ENCODE measurements at places on chromosomes 7 and 10. TPM values are rescaled to one million over a fixed set of nuclear protein-coding genes. Genes with fewer than 3 reads are reported as not detected.
A peak's percentile ranks its signal among the peaks of the same experiment; 100 is the strongest.

DNA sequence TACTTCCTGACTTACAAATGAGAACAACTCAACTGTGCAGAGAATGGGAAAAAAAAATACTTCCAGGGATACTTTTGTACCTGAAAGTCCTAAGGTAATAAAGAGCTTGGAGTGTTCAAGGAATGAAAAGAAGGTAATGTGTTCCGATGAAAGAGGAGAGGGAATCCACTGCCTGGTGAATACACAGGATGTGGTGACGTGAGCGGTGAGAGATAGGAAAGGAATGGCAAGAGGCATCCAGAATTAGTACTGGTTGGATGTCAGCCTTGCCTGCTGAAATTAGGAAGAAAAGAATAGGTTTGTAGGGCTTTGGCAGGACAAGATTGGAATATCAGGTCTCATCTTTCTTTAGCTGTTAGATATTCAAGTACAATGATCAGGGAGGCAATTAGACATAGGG is 347.7 kb downstream of the POM121L12 start:
- no peak for DNase-seq
- H3K4me1 ChIP-seq, result no peaks in the 10 kb centered on the region
- no peak overlapping the region for H3K4me3 ChIP-seq
- no peak overlapping the region for H3K27ac ChIP-seq
- H3K27me3 ChIP-seq, result no peaks in the 10 kb centered on the region
- H3K36me3 ChIP-seq, result no peaks in the 10 kb centered on the region

DNA sequence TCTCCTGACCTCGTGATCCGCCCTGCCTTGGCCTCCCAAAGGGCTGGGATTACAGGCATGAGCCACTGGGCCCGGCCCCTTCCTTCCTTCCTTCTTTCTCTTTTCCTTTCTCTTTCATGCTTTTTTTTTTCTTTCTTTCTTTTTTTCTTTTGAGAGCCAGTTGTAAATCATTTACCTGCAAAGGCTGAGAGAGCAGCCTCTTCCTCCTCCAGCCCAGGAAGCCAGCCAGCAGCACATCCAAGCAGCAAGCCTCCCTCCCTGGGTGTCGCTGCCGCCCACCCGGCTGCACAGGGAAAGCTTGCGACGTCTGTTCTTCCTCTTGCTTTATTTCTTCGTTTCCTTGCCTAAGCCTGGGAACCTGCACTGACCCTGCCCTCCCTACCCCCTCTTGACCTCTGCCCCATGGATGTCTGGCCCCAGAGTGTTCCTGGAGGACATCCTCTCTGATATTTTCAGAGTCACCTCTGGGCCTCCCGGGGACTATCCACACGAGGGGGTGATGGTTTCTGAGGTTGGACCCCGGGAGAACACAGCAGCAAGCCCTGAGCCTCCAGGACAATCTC is 62.8 kb upstream of the MYL10 start:
- H3K27ac ChIP-seq, result no peak overlapping the region
- no peaks in the 10 kb centered on the region for H3K36me3 ChIP-seq
- H3K4me3 ChIP-seq, result no peak overlapping the region
- H3K4me1 ChIP-seq, result peaks cover 7% of the 10 kb centered on the region

DNA sequence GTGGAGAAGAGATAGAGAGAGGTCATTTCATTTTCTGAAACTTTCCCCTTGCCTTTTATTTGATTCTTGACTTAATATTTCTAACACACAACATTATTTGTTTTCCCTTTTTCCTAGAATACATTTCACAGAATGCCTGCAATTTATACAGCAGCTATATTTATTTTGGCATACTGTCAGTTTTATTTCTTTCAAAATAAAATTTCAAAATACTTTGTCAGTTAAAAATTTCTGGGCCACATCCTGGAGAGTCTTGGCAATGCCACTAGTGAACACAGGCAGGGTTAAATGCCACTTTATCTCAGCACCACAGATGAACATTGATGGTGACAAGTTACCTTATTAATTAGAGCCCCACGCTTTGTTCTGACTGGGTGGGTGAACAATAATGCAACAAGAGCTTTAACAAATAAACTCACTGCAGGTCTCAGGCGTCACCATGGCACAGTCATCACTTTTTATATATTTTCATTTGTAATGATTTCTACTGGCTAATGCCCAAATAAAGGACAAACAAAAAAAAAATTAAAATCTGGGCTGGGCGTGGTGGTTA is 494.0 kb downstream of the KIF20B start:
- H3K27me3 ChIP-seq, result no peaks in the 10 kb centered on the region
- H3K27ac ChIP-seq, result no peak overlapping the region
- no peak for DNase-seq
- H3K4me3 ChIP-seq, result no peak overlapping the region
- H3K4me1 ChIP-seq, result no peaks in the 10 kb centered on the region

GRCh38 chr7:30714129-30714528 is 31.9 kb upstream of the CRHR2 start:
- no peaks in the 10 kb centered on the region for H3K27me3 ChIP-seq
- H3K27ac ChIP-seq, result no peak overlapping the region
- peaks cover 17% of the 10 kb centered on the region for H3K36me3 ChIP-seq
- no peak for DNase-seq

GRCh38 chr10:4028854-4029583 is 244.0 kb upstream of the KLF6 start:
- no peaks in the 10 kb centered on the region for H3K36me3 ChIP-seq
- H3K4me1 ChIP-seq, result peaks cover 31% of the 10 kb centered on the region

CRYGN gene
- total RNA-seq, result 0.35 TPM

SEMA3E gene
- total RNA-seq, result not detected

HOXA2 gene
- not detected for total RNA-seq

DNA sequence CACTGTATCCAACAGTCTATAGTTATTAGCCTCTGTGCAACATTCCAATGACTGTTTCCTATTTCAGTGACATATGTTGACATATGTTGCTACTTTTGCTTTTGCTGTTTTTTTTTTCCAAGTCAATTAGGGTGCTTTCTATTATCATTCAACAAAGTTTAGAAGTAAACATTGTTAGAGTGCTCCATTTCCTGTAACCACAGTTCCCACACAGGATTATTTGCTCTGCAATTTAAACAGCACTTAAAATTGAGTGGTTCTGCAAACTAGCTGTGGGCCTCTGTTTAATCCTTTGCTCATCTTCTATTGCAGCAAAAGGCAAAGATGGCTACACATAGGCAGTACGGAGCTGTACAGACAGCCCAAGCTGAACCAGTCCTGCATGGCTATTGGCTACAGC is 46.5 kb upstream of the PTN start:
- no peaks in the 10 kb centered on the region for H3K36me3 ChIP-seq
- no peak overlapping the region for H3K4me3 ChIP-seq
- no peaks in the 10 kb centered on the region for H3K27me3 ChIP-seq
- no peaks in the 10 kb centered on the region for H3K4me1 ChIP-seq

PRR15 gene
- not detected for total RNA-seq

DNA sequence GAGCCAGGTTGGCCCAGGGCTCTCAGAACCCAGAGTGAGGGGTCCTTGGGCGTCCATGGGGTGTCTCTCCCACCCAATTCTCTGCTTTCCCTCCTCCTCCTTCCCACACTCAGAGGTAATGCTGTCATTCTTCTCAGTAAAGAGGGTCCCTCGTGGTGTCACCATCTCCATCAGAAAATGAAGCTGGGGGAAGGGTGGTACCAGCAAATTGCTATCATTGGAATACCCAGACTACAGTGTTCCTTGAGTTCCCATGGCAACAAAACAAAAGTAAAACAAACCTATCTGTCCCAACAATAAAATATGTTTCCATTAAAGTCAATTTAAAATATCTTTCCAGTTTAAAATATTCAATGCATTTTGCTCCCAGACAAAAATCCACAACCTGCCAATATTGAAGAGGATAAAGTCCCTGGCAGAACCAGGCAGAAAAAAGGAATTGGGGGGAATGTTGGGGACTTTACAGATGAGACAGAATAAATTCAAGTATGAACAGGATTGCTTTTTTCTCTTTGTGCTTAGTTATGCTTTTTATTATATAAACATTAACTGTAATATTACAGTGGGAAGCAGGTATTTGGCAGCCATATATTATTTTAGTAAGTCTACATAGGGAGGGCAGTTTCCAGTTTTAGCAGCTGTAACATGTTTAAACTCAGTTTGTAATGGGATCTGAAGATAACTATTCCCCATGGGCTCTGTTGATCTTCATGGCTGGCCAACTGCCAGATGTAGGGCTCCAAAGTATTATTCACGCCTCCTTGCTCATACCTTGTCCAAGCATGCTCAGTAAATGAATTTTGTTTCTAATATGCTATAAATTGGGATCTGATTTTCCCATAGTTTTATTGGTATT is 182.1 kb downstream of the ARID5B start:
- peaks cover 86% of the 10 kb centered on the region for H3K36me3 ChIP-seq
- H3K4me1 ChIP-seq, result peaks cover 81% of the 10 kb centered on the region
- H3K4me3 ChIP-seq, result peak overlapping the region; percentile 61
- DNase-seq, result no peak

CALCR gene
- total RNA-seq, result not detected

DNA sequence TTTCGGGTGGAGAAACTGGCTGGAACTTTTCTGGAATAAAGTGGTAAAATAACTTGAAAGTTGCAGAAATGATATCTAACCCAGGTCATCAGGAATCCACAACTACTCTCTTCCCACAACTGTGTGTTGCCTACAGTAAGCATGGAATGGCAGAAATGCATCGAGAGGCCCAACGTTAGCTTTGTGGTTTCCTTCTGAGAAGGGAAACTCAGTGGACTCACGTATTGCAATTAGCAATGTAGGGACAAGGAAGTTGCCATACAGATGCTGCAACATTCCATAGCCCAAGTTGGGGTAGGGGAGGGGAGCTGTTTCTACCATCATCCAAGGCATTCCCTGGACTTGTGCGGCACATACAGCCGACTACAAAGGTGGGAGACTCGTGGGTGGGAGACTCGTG is 1.9 kb downstream of the PON1 start:
- no peak for DNase-seq
- no peak overlapping the region for H3K27ac ChIP-seq
- peaks cover 9% of the 10 kb centered on the region for H3K27me3 ChIP-seq
- no peaks in the 10 kb centered on the region for H3K36me3 ChIP-seq
- no peaks in the 10 kb centered on the region for H3K4me1 ChIP-seq
- H3K4me3 ChIP-seq, result no peak overlapping the region

- H3K4me1 ChIP-seq, result peaks cover 43% of the 10 kb centered on the region
- H3K4me3 ChIP-seq, result no peak overlapping the region
- H3K36me3 ChIP-seq, result peaks cover 15% of the 10 kb centered on the region
- H3K27ac ChIP-seq, result no peak overlapping the region
- DNase-seq, result no peak
- H3K27me3 ChIP-seq, result no peaks in the 10 kb centered on the region
These were observed 147.9 kb downstream of the PFKFB3 start for GRCh38 chr10:6350609-6351008.

- H3K4me3 ChIP-seq, result no peak overlapping the region
- no peak for DNase-seq
- no peaks in the 10 kb centered on the region for H3K4me1 ChIP-seq
- H3K36me3 ChIP-seq, result no peaks in the 10 kb centered on the region
These were observed 170.3 kb downstream of the PAXIP1 start for GRCh38 chr7:154832557-154833138.

GRCh38 chr7:26443751-26444150 is 152.1 kb downstream of the SNX10 start:
- no peaks in the 10 kb centered on the region for H3K36me3 ChIP-seq
- H3K27ac ChIP-seq, result no peak overlapping the region
- DNase-seq, result no peak
- no peak overlapping the region for H3K4me3 ChIP-seq
- H3K4me1 ChIP-seq, result no peaks in the 10 kb centered on the region

ANXA8 gene
- 0.78 TPM for total RNA-seq

DNA sequence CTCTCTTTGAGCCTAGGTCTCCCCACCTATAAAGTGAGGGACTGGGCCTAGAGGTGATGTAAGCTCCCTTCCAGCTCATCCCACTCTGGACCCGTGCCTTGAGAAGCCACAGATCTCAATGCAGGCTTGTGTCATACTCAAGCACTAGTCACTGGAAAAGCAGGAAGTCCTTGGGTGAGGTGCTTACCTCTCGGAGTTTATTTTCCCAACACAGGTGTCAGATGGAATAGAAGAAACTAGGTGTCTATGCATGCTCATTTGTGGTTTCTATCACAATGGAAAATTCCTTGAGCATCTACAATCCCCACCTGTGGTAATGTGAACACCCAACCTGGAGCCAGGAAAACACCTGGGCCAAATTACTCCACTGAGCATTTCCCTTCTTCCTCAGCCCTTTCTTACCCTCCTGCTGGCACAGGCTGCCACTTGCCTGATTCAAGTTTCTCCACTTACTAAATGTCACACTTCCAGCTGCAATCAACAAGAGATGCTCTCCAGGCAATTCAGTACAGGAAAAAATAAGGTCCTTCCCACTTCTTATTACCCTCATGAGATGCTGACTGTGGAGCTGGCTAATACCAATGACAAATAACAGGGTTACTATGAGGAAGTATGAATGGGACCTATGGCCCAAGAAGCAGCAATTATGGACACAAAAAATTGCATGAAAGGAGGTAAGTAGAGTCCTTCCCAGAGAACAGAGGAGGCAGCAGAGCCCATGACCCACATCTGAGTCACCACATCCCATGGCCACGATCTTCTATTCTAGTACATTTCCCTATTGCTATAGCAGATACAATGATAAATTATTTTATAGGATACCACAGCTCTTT is 13.1 kb downstream of the LSM5 start:
- H3K27ac ChIP-seq, result no peak overlapping the region
- no peaks in the 10 kb centered on the region for H3K36me3 ChIP-seq
- H3K27me3 ChIP-seq, result no peaks in the 10 kb centered on the region
- no peaks in the 10 kb centered on the region for H3K4me1 ChIP-seq
- H3K4me3 ChIP-seq, result no peak overlapping the region

SLC39A12 gene
- total RNA-seq, result not detected

C1QL3 gene
- 0.08 TPM for total RNA-seq

- no peak for DNase-seq
- H3K4me3 ChIP-seq, result no peak overlapping the region
- H3K27me3 ChIP-seq, result no peaks in the 10 kb centered on the region
- no peaks in the 10 kb centered on the region for H3K4me1 ChIP-seq
These were observed 885.0 kb upstream of the LRRN3 start for GRCh38 chr7:110205899-110206298.

DNA sequence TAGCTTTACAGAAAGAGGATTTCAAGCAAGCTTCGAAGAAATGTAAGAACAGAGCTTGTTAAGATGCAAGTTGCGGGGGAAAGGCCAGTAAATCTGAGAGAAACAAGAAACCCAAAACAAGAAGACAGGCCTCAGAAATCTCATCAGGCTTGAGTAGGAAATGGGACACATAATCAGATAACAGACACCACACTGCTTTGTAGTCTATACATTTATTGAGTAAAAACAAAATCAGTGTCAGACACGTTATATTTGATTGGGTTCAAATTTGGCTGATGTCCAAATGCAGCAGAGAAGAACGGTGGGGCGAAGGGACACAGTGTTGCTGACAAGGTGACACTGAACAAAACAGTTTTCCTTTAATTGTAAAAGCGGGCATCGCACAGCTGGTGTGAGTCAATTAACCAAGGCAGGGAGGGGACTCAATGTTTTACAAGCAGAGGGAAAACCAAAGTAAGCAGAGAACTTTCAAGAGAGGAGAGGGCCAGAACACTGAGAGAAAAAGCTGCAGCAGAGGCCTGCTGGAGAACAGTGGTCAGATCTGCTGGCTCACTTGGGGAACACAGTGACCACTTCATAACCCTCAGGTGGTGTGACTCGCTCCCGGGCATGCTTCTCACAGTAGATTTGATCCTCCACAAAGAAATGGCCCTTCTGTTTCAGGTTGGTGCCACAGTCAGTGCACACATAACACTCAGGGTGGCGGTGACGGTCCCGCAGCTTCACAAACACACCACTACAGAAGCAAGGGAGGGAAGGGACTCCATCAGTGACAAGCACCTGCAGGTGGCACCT is 43.5 kb downstream of the ACSM6 start:
- H3K27me3 ChIP-seq, result peaks cover 3% of the 10 kb centered on the region
- H3K27ac ChIP-seq, result peak overlapping the region; percentile 79
- H3K4me3 ChIP-seq, result no peak overlapping the region
- peaks cover 38% of the 10 kb centered on the region for H3K4me1 ChIP-seq
